Fibroblast of lung (primary cell): ENCODE measurements at places on chromosomes 12 and 14. TPM values are rescaled to one million over a fixed set of nuclear protein-coding genes. Genes with fewer than 3 reads are reported as not detected.
A peak's percentile ranks its signal among the peaks of the same experiment; 100 is the strongest.

GRCh38 chr12:130576371-130576816, 139.7 kb downstream of the RIMBP2 start:
- no peak for DNase-seq

DNA sequence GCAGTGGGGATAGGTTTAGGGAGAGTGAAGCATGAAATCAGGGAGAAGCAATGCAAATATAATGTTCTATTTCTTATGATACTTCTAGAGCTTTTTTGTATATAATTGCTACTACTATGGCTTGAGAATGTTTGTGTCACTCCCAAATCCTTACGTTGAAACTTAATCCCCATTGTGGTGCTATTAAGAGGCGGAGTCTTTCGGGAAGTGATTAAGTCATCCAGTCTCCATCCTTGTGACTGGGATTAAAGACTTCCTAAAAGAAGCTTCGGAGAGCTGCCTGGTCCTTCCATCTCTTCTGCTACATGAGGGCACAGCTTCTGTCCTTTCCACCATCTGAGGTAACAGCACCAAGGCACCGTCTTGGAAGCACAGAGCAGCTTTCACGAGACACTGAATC, 81.2 kb downstream of the COX16 start:
- no peak for DNase-seq

DNA sequence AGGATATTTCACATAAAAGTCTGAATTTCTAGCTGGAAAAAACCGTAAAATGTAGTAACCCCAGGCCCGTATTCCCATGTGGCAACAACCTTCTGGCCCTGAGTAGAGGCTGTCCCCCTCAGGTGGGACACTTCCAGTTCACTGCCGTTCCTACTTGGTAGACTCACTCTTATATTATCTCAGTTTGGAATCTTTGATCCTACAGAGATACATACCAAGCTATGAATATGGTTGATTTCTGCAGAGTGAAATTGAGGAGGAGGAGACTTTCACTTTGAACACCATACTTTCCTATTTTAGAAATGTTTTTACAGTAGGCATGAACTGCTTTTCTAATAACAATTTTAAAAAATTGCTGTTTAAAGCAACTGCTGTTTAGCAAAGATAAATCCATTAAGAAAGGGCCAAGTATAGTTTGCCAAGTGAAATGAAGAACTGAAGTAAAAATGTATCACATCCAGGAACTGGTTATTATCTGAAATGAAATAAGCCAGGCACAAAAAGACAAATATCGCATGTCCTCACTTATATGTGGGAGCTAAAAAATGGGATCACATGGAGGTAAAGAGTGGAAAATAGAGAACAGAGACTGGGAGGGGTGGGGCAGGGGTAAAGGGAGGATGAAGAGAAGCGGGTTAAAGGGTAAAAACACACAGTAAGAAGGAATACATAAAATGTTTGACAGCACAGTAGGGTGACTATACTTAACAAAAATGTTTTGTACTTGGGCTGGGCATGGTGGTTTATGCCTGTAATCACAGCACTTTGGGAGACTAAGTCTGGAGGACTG, 92.8 kb upstream of the METAP2 start:
- DNase-seq: peak; percentile 17

- DNase-seq: no peak
These were observed 25.1 kb downstream of the ANAPC5 start for GRCh38 chr12:121326996-121327674.

Gene WSB2
- 77.3 and 122 TPM in 2 replicates for total RNA-seq
